ENCODE measurements at places on chromosomes 16 and 17.

DNA sequence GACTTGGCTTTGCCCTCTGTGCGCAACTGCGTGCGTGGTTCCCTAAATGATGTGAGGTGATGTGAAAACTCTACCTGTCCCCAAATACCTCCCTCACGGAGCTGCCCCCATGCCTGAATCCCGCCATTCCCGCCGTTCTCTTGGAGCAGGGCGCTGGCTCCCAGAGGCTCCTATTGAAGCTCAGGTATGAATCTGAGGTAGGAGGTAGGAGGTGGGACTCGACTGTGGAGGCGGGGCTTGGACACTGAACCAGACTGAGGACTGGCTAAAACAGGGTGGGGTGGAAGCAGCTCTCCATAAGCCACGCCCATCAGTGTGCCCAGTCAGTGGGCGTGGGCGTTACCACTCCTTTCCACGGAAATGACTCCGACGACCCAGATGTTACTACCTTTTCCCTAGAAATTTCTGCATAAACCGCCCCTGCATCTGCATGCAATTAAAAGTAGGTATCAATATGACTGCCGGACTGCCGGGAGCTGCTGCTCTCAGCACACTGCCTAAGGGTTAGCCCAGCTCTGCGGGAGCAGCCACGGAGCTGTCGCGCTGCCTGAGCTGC is 41.0 kb downstream of the FOXL1 start:
- peak; percentile 40 for DNase-seq

GRCh38 chr16:67451704-67452435 is 20.9 kb downstream of the HSD11B2 start:
- peak; percentile 16 for DNase-seq

DNA sequence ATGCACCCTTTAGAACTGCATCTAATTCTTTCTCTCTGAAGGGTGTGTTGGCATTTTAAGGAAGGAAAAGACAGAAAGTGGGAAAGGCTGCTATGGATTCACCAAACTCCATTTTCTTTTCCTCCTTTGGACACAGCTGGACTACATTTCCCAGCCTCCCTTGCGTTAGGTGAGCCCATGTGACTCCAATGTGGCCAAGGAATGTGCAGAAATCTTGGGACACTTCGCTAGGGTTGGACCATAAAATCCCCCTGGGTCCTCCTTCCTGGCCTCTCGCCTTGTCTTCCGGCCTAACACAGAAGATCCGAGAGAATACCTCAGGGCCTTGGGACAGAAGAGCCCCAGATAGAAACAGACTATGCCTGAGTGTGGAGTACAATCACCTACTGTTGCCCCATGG is 56.3 kb downstream of the ABCC12 start:
- DNase-seq: no peak

DNA sequence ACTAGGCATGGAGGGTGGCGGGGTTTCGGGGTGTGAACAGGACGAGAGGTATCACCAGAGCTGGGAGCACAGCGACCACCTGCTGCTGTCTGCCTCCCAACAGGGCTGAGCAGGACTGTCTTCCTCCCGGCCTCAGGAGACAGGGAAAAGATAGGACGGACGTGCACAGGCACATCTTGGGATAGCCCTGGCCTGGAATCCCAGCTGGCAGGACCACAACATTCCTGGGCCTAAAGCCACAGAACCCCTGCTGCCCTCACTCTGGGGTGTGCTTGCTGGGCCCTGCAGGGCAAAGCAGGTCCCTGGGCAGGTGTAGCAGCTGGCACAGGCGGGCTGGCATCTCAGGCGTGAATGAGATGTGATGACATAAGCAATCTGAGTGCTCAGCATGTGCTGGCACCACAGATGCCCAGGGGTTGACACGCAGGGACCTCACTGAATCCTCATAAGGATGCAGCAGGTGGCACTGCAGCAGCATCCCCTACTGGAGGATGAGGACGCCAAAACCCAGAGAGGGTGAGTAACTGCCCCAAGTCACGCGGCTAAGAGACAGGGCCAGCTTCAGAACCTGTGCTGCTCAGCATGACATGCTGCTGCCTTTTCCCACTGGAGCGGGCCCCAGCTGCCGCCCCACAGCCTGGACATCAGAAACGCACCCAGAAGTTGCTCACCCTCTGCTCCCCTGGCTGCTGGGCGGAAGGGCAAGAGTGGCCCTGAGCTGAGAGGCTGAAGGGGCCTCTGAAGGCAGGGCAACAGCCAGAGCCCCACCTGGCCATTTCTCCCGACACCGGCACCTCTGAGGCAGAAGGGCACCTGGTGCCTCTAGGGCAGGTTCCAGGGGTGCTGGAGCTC is 7.1 kb downstream of the CORO7 start:
- DNase-seq: no peak

DNA sequence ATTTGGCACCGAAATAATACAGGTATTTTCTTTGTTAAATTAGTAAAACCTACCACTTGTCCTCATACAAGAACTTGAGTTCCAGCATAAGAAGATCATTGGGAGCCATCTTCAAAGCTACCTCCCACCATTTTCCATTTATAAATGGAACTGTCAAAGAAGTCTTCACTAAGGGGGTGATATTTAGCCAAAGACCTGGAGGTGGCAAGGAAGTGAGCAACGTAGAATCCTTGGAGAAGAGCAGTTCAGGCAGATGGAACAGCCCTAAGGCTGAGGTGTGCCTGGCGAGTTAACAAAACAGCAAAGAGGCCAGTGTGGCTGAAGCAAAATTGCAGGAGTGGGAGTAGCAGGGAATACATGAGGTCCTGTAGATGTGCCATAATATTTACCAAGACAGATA is 1.8 kb downstream of the KCNJ16 start:
- no peak for DNase-seq

GRCh38 chr16:19728636-19728965 is 10.5 kb downstream of the IQCK start:
- no peak for DNase-seq

GRCh38 chr16:4309833-4310266 is 6.0 kb upstream of the GLIS2 start:
- peak; percentile 17 for DNase-seq

DNA sequence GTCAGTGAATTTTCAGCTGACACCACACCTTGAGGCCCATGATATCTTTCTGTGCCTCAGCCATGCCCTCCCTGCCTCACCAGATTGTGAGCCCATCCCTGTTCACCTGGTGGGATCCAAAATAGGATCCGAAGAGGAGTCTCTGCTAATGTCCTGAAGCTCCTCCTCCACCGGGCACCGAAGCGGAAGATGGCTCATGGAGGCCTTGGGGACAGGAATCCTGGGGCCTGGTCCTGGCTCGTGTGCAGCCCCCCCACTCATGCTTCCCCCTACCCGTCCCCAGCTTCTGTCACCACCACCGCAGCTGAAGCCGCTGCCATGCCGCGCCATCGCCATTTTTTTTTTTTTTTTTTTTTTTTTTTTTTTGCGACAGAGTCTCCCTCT is 1683.4 kb downstream of the TP53TG3F start:
- no peak for DNase-seq

DNA sequence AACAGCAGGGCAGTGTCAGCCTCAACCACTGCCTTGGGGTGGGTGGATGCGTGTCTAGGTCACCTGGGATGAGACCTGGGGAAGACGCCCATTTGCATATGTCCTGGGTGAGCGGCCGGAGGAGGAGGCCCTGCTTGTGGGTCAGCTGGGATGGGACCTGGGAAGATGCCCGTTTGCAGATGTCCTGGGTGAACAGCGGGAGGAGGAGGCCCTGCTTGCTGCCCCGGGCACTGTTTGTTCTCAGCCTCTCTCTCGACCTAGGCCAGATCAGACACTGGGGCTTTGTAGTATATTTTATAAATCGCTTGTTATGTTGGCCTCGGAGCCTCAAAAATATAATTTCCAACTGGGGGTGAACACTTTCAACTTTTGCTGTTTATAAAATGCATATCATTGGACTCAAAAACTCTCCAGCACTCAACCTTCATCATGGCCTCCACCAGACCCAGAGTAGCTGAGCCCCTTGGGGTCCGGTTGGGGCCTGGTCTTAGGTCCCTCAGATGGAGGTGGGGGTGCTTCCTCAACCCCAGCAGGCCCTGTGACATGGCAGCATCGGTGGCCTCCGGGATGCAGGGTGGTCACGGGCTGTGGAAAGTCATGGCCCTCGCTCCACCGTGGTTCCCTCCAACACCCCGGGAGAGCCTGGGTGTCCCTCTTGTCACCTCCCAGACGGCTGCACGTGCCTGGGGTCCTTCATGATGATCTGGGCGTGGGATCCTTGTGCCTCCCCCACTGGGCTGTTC is 17.3 kb downstream of the DBNDD1 start:
- no peak for DNase-seq

DNA sequence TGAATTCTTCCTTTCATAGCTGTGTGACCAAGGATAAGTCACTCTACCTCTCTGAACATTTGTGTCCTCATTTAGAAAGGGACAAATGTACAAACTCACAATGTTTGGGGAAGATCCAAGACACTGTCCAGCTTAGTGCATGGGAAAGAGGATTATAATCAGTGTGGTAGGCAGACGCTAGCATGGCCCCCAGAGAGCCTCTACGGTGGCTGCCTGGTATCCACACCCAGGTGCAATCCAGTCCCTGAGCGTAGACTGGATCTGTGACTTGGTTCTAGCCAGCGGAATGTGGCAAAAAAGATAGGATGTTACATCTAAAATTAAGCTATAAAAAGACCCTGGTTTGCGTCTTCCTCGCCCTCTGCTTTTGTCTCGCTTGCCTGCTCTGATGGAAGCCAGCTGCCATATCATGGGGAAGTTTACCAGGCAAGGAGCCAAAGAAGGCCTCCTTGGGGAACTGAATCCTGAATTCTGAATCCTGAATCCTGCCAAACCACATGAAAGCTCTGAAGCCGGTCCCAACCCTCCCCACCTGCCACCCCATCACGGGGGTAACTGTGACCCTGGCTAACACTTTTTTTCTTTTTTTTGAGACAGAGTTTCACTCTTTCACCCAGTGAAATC is 51.7 kb downstream of the PLXDC1 start:
- DNase-seq: no peak

DNA sequence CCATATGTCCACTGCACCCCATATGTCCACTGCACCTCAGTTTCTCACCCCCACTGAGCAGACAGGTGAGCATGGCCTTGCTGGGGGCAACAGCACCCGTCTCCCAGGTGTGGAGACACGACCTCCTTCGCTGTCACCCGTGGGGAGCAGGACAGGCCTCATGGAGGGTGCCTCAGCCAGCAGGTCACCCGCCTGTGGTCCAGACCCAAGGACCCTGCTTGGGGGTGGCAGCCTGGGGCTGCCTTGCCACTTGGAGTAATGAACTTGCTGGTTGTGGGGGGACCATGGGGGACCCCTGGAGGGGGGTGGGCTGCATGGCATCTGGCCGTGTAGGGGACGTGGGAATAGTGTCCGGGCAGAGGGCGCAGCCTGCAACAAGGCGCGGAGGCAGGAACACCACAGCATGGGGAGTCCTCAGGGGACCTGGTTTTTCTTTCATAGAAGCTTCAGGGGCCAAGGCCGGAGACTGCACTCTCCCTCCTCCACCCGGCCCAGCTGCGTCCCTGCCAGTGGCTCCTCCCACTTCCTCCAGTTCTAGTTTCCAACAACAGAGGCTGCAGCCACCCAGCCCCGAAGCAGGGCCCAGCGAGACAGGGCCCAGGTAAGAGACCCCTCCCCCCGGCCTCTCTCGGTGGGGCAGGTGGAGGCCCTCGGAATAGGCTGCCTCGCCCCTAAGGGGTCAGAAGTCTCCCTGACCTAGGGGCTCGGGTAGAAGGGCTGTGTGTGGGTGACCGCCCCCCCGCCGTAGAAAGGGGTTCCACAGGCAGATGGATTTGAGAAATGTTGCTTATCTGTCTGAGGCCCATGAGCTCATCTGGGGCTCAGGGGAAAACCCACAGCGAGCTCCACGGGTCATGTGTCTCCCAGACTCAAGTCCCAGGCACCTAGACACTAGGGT is at the start of gene NHLRC4:
TSS of gene NHLRC4 (plus strand) at position 531 of the 898 bp plus-strand sequence. CDS start 1,043 bp downstream, outside the sequence.
- DNase-seq: no peak

DNA sequence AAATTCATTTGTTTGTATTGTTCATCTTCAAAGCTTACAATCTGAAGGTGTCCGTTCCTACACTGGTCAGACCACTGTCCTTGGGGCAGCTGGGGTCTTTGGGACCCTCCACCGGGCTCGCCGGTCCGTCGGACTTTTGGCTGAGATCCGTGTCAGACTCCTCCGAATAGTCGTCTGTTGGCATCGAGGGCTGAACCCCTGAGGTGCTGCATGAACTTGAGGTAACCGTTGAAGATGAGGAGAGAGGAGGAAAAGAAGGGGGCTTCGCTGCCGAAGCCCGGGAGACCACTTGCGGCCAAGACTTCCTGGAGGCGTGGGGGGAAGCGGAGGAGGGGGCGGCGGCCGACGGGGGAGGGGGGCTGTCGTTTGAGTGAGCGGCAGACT is 260.8 kb downstream of the ZFHX3 start:
- DNase-seq: no peak

DNA sequence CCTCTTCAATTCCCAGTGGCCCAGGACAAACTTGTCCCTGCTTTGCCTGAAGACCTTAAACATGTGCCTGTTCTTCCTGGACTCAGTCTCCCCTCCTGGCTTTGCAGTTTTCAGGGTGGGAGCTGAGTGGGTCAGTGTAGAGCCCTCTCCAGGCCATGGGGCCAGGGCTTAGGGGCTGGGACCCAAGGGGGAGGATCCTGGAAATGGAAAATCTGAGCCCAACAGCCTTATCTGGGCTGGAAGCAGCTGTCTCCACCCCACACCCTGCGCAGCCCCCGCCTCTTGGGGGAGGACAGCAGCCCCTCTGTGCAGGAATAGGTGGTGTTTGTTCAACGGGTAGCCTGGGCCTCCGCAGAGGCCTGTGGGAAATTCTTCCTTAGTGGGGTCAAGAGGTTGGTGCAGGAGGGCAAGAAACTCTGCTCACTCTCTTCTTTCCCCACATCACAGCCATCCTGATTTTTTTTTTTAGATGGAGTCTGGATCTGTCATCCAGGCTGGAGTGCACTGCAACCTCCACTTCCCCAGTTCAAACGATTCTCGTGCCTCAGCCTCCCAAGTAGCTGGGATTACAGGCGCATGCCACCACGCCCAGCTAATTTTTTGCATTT is 6.8 kb upstream of the SMTNL2 start:
- DNase-seq: no peak

DNA sequence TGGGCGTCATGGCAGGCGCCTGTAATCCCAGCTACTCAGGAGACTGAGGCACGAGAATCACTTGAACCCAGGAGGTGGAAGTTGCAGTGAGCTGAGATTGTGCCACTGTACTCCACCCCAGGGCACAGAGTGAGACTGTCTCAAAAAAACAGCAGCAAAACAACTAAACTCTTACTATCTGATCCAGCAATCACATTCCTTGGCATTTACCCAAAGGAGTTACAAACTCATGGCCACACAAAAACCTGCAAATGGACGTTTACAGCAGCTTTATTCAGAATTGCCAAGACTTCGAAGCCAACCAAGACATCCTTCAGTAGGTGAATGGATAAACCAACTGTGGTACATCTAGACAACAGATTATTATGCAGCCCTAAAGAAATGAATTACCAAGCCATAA is 4.0 kb downstream of the SIAH1 start:
- DNase-seq: no peak

DNA sequence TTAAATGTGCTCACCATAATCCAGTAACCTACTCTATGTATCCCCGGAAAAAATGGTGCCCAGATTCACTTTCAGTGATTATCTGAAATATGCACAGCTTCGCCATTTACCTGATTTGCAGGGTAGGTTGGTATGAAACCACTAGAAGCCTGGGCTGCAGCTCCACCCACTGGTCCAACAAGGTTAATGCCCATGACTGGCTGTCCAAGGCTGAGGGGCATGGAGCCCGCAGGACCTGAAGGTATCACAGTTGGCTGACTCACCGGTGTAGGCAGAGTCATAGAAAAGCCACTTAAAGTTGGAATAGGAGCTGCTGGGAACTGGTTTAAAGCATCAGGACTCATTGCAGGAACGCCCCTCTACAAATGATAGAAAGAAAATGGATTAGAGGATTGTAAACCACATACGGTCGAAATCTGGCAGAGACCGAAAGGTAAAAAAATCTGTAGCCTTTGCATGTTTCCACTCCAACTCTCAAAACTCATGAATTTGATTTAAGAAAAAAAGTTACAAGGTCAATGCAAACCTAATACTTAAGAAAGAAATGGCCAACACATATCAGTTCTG is 38.6 kb downstream of the SYNRG start:
- peak; percentile 25 for DNase-seq
